Glutamatergic neuron (in vitro differentiated cells): ENCODE measurements at places on chromosomes 2 and 18. TPM values are rescaled to one million over a fixed set of nuclear protein-coding genes. Genes with fewer than 3 reads are reported as not detected.

The GCA gene
- 19.7 TPM for total RNA-seq

The TNFAIP6 gene
- not detected for total RNA-seq

GRCh38 chr2:206721256-206721920 lies 3.2 kb upstream of the DYTN start:
- H3K27ac ChIP-seq: no peak overlapping the region
- H3K4me3 ChIP-seq: no peak overlapping the region
- peaks cover 2% of the 10 kb centered on the region for H3K27me3 ChIP-seq
- DNase-seq: no peak

GRCh38 chr18:6328621-6329010 lies 86.1 kb downstream of the L3MBTL4 start:
- H3K36me3 ChIP-seq: peaks cover under 1% of the 10 kb centered on the region
- H3K4me1 ChIP-seq: no peaks in the 10 kb centered on the region
- H3K27ac ChIP-seq: no peak overlapping the region
- no peaks in the 10 kb centered on the region for H3K27me3 ChIP-seq
